ENCODE measurements at places on chromosomes 4 and X.
A peak's percentile ranks its signal among the peaks of the same experiment; 100 is the strongest.

- DNase-seq: no peak
These were observed 49.3 kb downstream of the MRPL1 start for GRCh38 chr4:77911842-77912450.

- DNase-seq: no peak
These were observed 54.4 kb upstream of the HGFAC start for GRCh38 chr4:3387154-3387942.

DNA sequence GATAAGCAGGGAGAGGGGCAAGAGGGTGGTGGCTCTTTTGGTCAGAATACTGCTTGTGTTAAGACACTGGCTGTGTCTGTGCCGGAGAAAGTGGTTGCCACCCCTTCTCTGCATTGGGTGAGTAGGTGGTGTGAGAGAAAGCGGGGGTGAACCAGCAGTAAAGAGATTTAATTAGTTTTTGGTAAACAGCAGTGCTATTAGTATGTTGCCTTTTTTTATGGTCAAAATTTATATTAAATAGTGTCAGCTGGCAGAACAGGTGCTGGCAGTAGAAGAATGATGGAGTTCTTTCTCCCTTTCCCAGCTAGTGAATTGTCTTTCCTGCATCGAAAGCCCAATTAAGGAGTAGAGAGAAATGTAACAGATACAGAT is 181.6 kb downstream of the LARP7 start:
- no peak for DNase-seq

DNA sequence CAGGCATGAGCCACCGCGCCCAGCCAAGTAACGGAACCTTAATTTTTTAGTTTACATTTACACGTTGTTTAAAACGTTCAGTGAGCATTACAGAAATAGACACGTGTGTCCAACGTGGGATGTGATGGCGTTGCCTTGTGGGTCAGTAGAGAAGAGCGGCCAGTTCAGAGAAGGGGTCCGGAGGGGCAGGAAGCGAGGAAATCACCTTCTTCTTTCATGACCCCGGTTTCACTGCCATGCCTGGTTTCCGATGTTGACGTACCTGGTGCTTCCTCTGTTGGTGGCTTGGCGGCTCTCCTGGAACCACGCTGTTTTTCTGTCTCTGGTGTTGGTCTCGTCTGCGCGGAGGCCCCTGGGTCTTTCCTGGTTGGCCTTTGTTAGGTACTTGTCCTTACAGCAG is 42.8 kb downstream of the PCGF3 start:
- no peak for DNase-seq

DNA sequence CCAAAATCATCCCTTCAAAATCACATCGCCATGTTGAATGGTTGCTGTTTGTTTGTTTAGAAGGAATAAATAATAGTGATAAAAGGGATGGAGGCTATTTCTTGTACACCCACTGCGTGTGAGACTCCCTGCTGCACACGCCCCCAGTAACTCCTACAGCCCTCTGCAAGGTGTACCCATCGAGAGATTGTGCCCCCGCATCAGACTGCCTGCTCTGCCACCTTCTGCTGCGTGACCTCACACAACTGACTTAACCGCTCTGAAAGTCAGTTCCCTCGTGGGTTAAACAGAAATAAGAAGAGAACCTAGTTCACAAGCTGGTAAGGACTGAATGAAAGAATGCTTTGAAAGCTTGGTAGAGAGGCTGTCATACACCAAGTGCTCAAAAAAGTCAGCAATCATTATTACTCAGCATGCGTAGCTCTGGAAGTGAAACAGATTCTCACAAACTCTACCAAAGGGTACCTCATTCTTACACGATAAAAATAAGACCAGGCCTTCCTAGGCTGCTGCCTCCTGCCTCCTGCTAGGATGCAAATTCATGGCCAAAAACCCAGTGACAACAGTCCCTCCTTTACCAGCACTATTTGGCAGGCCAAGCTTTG is 147.1 kb downstream of the CPEB2 start:
- DNase-seq: no peak

GRCh38 chrX:97215186-97215585 is 331.5 kb downstream of the RPA4 start:
- no peak for DNase-seq

GRCh38 chr4:143082701-143083100 is 102.0 kb upstream of the USP38 start:
- no peak for DNase-seq

- DNase-seq: no peak
These were observed 276.6 kb downstream of the BCOR start for GRCh38 chrX:39820938-39821708.

DNA sequence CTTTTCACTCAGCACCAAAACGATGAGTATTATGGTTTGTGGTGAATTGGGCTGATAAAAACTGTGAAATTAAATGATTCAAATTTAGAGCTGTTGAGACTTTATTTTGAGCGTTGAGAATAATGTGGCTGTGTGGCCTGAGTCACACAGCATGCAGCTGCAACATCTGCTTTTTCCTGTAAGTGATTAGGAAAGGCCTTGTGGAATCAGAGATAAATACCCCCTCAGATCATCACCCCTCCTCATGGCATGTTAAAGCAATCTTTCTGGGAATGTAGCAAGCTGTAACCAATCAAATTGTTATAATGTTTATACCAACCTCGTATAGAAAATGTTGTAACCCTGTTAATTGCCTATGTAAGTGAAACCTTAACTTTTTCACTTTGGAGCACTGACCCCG is 90.0 kb upstream of the GRPR start:
- DNase-seq: no peak

DNA sequence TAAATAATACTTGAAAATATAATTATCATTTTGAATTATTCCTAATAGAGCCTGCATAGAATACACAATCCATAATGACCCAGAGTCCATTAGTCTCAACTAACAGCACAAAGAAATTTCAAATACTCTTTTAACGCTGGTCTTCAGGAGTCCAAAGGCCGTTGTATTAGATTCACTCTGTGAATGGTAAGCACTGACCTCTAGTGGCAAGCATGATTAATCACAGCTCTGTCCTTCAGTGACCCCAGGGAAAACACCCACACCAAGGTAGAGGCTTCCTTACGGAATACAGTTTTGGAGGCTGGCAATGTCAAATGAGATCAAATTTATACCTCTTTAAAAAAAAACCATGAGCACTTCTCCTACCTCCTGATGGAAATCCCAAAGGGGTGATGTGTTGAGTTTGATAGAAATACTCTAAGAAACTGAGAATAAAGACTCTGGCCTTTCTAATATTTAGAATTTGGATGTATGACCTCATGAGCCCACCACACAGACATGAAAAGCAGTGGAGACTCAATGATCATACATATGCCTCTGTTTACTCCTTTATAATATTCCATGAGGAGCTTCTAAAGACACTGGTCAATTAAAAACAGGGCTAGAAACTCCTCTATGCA is 147.2 kb upstream of the DKK2 start:
- DNase-seq: no peak

DNA sequence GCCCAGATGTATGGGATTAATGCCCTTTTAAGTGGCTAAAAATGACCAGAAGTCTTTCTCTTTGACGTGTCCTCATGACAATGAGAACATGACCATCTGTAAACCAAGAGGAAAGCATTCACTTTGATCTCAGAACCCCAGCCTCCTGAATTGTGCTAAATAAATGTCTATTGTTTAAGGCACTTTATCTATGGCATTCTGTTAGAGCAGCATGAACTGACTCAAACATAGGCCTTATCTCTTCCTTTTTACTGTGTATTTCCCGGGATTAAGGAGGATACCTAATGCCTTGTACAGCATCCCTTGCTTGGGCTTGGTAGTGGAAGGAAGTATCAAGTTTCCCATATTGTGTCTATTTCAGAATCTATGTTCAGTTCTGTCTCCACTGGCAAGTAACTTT is 47.2 kb upstream of the HS3ST1 start:
- no peak for DNase-seq

- DNase-seq: peak; percentile 16
These were observed 10.5 kb downstream of the PTTG2 start for GRCh38 chr4:37970702-37971101.

- no peak for DNase-seq
These were observed 3.9 kb upstream of the SYN1 start for GRCh38 chrX:47623540-47624027.

- no peak for DNase-seq
These were observed 197.4 kb downstream of the ENOX2 start for GRCh38 chrX:130705591-130705990.

- DNase-seq: no peak
These were observed 43.7 kb upstream of the TMSB15B start for GRCh38 chrX:103918571-103919269.

DNA sequence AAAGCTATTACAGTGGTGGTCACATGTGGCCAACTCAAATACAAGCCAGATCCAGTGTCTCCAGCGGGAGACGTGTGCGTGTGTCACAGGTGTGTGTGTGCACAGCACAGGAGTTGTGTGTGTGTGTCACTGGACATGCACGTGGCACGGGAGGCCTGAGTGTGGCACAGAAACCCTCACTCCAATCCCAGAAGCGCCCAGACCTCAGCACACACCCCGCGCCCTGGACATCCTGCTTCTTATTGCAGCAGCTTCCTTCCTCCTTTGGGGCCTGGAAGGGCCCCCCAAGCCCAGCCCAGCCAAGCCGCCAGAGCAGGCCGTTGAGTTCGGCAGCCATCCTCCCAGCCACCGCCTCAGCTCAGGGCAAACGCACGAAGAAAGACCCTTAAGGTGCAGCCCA is 37.9 kb downstream of the ACOX3 start:
- DNase-seq: no peak

DNA sequence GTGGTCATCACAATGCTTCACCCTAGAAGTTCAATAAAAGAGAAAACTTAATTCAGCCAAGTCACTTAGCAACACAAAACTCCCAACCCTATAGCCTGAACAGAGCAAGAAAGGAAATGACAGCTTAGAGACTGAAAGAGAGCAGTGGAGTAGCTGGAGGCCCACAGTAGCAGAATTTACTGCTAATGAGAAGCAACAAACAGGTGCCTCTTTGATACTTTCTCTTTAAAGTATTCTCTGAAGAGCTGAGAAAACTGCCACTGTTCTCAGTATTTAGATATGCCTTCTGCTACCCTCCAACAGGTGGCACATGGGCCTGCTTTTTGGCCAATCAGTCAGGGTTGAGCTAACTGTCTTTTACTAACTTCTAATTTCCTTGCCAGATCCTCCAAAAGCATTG is 240.0 kb downstream of the GPC3 start:
- no peak for DNase-seq

DNA sequence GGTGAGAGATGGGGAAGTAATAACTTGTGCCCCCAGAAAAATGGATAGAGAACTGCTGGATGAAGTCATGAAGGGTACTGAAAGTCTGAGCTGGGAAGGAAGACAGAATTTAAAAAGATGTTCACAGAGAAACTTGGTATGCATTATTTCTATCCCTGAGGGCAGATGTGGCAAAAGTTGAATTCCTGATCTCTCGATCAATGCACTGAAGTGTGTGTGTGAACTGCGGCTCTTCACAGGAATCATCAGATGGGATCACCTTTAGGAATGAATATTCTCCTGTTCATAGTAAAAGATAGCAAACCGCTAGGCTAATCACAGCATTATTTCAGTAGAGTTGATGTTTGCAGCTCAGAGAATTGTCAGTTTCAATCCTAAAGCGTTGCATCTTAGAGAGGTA is 86.4 kb downstream of the ELOVL6 start:
- DNase-seq: no peak

DNA sequence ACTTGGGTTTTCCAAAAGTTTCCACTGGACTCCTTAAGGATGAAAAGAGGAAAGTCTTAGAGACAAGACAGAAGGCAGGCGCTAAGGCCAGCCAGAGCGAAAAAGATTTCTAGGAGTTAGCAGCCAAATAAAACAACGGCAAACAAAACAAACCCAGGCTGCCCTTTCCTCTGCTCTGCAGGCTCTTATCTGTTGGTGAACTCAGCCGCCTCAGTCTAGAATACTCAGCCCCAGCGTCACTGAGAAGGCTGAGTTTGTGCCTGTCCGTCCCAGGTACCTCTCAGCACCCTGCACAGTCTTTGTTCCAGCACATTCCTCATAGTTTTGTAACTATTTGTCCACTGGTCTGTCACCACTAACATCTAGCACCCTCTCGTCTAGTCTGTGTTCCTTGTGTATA is 75.6 kb upstream of the FAM9C start:
- DNase-seq: no peak

DNA sequence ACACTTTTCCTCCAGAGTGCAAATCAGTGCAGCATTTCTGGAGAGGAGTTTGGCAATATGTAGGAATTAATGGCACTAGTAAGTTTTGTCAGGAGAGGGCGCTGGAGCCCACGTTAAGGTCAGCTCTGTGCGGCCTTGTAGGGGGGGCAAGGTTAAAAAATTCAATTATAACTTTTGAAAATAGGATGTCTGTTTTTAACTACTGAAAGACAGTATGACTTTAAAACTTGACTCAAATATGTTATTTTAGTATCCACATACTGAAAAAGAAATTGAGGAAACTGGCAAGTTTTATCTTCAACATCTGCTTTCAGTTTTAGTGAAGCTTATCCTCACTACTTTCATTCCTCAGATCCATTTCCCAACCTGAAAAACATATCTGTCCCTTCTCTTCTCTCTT is 30.9 kb upstream of the HSD17B13 start:
- no peak for DNase-seq

DNA sequence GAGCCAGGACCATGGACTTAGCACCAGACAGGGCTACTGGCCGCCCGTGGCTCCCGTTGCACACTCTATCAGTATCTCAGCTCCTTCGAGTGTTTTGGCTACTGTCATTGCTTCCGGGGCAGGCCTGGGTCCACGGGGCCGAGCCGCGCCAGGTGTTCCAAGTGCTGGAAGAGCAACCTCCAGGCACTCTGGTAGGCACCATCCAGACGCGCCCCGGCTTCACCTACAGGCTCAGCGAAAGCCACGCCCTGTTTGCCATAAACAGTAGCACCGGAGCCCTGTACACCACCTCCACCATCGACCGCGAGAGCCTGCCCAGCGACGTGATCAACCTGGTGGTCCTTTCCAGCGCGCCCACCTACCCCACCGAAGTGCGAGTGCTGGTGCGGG is 1.6 kb downstream of the FAT4 start:
- DNase-seq: no peak

GRCh38 chr4:119627267-119628255 is 1.0 kb downstream of the PDE5A start:
- peak; percentile 47 for DNase-seq

- DNase-seq: no peak
These were observed 15.4 kb downstream of the OCIAD2 start for GRCh38 chr4:48891028-48891619.

DNA sequence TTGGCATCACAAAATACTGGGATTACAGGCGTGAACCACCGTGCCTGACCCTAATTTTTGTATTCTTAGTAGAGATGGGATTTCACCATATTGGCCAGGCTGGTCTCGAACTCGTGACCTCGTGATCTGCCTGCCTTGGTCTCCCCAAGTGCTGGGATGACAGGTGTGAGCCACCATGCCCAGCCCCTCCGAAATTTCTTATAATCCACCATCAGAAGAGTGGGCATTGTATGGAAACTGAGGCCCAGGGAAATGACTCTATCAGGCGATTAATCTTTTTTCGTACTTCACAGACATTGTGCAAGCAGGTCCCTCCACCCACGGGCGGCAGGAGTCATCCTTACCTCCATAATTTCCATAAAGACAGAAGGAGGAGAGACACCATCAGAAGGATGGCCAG is 16.0 kb downstream of the CRLF2 start:
- DNase-seq: no peak

All from activated T-helper 1 cell treated with anti-CD3 and anti-CD28 coated beads, Interleukin-2, amount 50 U/mL, for 16 hours (primary cell).